ENCODE measurements at places on chromosomes 2 and 18.

GRCh38 chr2:112006076-112006410, 49.0 kb upstream of the TMEM87B start:
- DNase-seq = no peak

- DNase-seq = no peak
These were observed 783 bp downstream of the BUB1 start for GRCh38 chr2:110677080-110677479.

GRCh38 chr2:166282154-166282553, 93.6 kb downstream of the SCN9A start:
- DNase-seq = no peak

DNA sequence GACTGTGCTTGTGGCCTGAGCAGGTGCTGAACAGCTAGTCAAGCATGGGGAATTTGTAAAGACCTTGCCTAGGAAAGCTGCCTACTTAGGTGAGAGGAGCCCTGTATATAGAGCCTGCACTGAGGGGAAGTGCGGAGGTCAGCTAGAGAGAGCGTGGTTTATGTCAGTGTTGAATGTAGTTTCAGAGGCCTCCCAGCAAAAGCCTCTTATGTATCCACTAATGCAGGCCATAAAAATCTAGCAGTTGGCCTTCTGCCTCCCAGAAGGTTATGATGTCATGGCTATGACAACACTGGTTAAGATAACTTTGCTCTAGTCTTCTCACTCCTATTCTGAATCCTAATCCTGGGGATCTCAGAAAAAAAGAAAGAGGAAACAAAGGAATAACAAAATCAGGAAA, 88.9 kb downstream of the ASXL3 start:
- no peak for DNase-seq

DNA sequence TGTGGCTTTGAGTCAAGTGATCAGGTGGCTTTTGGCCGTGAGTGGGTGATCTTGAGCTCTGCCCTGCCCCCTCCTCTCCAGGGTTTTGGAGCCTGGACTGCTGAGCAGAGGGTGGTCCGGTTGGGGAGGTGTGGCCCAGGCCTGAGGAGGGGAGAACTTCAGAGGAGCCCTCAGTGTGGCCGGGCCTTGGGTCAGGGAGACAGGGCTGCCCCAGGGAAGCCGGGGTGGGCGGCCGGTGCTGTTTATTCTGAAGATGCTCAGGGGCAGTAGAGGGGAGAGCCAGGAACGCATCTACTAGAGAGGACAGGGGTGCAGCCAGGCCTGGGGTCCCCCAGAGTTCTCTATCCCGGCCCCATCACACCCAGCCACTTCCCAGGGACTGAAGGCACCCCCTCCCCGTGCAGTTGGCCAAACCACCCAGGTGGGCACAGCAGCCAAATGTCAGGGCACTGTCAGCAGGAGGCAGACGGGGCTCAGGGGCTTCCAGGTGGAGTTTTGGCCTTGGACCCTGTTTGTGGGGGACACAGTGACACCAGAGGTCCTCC, 963 bp downstream of the ERFE start:
- no peak for DNase-seq

DNA sequence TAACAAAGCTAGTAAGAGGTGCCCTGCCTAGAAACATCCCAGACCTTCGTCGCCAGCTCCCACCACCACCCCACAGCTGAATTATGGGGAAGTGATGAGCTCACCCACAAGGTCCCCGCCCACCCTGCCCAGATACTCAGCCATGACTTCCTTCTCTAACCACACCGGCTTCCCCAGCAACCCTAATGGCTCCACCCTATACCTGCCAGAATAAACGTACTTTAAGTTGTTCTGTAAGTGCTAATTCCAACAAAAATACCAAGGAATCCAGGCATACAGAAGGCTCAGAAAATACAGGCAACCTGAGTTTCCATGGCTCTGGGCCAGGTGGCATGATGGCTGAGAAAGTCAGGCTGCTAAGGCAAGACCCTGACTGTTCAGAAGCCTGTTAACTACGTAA, 39.1 kb downstream of the TMEM163 start:
- DNase-seq = no peak
